Thyroid gland (tissue), 4 donors: ENCODE measurements at places on chromosomes 2 and 18. TPM values are rescaled to one million over a fixed set of nuclear protein-coding genes. Genes with fewer than 3 reads are reported as not detected.

OXER1 gene
- total RNA-seq, result 0.98 TPM

LINC00305 gene
- not detected for total RNA-seq

RBM43 gene
- 15.8 TPM for total RNA-seq

FAHD2B gene
- total RNA-seq, result 1.8 TPM

SULT1C4 gene
- 8.4 TPM for total RNA-seq

BBS5 gene
- total RNA-seq, result 20.7 TPM

ABCG5 gene
- not detected for total RNA-seq

SERPINB11 gene
- total RNA-seq, result not detected

ATG9A gene
- 53.1 TPM for total RNA-seq

CAPN14 gene
- total RNA-seq, result 0.15 TPM

TMSB10 gene
- 1,312 TPM for total RNA-seq

EGR4 gene
- total RNA-seq, result not detected

DHX57 gene
- total RNA-seq, result 18.2 TPM

CCBE1 gene
- 0.92 TPM for total RNA-seq

C1D gene
- 55.8 TPM for total RNA-seq

GPR75 gene
- total RNA-seq, result 6.6 TPM

C2orf76 gene
- total RNA-seq, result 19.9 TPM

GPR55 gene
- total RNA-seq, result 0.11 TPM

ADD2 gene
- 3.4 TPM for total RNA-seq

SERPINB3 gene
- total RNA-seq, result not detected

MYO3B gene
- total RNA-seq, result 7.2 TPM

CIB4 gene
- total RNA-seq, result 0.45 TPM

NOL4 gene
- 14.3 TPM for total RNA-seq

CNDP1 gene
- 0.25 TPM for total RNA-seq

EFEMP1 gene
- 821 TPM for total RNA-seq

GPR155 gene
- 9.6 TPM for total RNA-seq

FKBP1B gene
- total RNA-seq, result 5.8 TPM

AQP12A gene
- total RNA-seq, result not detected

TMEM169 gene
- total RNA-seq, result 3.1 TPM

INHBB gene
- 21.1 TPM for total RNA-seq

C2orf72 gene
- not detected for total RNA-seq

AQP12B gene
- not detected for total RNA-seq

LHCGR gene
- total RNA-seq, result 0.59 TPM

PROC gene
- total RNA-seq, result not detected

FRZB gene
- total RNA-seq, result 1.3 TPM

ERFE gene
- 5.9 TPM for total RNA-seq

CPO gene
- 0.40 TPM for total RNA-seq

HAAO gene
- total RNA-seq, result 2.2 TPM

KIF1A gene
- total RNA-seq, result 1.7 TPM

BMP10 gene
- not detected for total RNA-seq

STAT4 gene
- 6.3 TPM for total RNA-seq

KLHL30 gene
- total RNA-seq, result 0.54 TPM

NYAP2 gene
- not detected for total RNA-seq
